ENCODE measurements at places on chromosomes 16 and 17.

DNA sequence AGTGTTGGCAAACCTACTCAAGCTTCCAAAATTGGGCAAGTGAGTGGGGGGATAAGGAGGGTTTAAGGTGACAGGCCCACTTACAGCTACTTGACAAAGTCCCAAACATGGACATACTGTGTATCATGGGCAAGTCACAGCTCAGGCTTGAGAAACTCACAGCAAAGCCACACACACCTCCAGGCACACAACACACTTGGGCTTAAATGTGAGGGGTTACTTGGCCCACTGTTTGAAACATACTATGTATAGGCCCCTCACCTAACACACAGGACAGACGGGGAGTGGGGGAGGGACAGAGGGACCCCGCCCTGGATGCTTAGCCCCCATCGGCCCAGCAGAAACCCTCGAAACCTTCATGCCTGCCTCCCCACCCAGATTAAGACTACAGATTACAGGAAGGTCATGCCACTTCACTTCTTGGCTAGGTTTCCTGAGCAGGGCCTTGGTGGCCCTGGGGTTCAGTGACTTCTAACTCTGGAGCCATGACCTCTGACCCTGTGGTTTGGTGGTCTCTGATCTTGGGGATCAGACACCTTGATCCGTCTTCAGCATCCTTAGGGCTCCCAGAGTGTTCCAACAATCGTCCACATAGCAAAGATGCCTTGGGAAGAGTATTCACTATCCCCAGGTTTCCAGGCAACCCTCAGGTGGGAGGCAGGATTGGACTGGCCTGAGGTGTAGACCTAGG lies 2.3 kb upstream of the SAMD14 start:
- DNase-seq, result no peak

- DNase-seq, result no peak
Measured at GRCh38 chr16:46713634-46714033, 24.2 kb downstream of the ORC6 start.

DNA sequence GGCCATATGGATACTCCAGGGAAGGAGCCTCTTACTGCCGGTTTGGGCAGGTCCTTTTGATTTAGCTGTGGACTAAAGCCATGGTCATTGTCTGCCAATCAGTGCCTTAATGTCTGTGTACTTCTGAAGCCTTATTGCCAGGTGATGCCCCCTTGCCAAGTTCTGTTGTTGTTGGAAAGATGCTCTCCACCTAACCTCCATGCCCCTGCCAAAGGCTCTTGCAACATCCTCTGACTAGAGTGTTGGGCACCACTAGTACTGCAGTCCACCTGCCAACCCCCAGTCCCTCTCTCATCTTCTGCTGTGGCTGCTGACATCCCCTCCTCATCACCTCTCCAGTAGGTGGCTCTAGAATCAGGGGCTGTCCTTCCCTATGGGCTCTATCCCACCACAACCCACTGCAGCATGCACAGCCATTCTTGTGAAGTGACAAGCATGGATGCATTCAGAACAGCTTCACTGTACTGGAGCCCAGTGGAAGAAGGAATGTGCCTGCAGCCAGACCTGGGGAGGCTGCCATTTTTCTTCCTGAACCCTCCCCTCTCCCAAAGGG lies 375.3 kb upstream of the CDH5 start:
- no peak for DNase-seq

DNA sequence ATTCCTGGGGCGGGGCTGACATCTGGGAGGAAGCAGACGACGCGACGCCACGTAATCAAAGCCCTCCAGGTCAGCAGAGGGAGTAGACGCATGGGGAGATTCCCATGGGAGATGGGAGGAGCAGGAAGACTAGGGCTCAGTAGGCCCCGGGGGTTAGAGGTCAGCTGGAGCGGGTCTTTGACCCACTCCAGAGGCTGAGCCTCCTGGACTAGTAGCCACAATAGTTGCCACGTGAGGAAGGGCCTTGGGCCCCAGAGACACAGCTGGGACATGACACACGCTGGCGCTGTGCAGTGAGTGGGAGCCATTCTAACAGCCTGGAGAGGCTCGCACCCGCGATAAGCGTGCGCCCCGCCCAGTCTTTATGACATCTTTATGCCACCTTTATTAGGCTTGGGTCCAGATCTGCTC lies 95.7 kb upstream of the AMZ2 start:
- DNase-seq, result no peak

DNA sequence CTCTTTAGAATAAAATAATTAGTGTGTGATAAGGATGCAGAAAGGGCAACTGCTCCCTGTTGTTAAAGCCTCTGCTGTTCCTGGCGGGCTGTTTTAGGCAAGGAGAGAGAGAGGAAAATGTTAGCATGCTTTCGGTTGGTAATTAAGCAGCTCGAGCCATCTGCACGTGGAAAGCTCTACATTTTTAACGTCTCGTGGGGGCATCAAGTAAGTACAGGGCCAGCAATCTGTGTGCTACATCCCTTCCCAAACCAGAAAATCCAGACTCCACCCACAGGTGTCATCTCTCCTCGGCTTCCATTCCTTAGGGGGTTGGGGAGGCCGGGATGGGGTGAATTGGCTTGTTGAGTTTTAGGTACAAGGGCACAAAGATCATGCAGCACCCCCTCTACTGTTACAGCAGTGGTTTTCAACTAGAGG lies 62.4 kb upstream of the MARCHF10 start:
- DNase-seq, result no peak

DNA sequence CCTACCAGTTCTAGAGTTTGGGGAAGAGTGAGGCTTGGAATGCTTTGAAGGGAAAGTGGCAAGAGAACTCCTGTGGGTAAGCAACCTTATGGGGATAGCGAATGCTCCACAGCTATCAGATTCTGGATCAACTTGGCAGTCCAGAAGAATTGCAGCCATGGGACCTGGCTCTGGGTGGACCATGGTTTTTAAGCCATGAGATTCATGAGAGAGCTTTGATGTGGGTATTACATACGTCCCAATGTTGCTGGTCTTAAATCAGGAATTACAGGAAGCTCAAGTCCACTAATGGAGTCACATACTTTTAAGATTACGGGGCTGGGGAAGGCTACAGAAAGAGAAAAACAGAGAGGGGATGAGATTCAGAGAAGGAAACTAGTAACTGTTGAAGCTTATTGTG lies 142.5 kb upstream of the ELAC2 start:
- DNase-seq, result no peak

DNA sequence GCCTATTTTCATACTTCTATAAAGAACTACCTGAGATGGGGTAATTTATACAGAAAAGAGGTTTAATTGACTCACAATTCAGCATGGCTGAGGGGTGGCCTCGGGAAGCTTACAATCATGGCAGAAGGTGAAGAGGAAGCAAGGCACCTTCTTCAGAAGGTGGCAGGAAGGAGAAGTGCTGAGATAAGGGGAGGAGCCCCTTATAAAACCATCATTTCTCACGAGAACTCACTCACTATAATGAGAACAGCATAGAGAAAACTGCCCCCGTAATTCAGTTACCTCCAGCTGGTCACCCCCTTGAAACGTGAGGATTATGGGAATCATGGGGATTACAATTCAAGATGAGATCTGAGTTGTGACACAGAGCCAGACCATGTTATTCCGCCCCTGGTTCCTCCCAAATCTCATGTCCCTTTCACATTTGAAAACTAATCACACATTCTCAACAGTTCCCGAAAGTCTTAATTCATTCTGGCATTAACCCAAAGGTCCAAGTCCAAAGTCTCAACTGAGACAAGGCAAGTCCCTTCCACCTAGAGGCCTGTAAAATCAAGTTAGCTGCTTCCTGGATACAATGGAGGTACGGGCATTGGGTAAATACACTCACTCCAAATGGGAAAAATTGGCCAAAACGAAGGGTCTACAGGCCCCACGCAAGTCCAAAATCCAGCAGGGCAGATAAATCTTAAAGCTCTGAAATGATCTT lies 237.7 kb downstream of the CDH13 start:
- no peak for DNase-seq

DNA sequence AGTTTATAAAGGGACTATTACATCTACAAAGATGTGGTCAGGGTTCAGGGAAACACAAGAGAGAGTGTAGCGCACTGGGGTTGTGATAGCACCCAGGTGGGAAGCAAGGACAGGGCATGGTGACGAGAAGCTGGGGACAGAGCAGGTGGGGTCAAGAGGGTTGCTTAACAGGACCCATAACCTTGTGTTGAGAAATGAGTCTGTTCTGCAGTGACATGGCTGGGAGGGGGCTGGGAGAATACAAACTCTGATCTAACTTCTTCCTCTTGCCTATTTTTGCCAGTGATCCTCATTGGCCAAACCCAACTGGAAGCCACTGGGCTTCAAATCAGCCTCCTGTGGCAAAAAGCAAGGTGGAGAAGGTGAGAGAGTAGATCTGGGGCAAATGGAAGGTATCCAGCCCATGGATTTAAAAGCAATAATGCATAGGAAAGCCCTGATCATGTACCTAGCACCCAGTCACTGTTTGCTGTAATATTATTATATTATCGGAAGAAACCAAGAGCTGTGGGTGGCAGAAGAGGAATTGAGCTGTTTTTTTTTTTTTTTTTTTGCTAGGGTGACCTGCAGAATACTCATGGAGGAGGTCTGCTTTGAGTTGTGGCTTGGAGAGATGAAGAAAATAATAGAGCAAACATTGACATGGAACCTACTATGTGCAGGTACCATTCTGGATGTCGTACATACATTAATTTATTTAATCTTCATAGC lies 76.9 kb upstream of the ZFHX3 start:
- DNase-seq, result no peak

DNA sequence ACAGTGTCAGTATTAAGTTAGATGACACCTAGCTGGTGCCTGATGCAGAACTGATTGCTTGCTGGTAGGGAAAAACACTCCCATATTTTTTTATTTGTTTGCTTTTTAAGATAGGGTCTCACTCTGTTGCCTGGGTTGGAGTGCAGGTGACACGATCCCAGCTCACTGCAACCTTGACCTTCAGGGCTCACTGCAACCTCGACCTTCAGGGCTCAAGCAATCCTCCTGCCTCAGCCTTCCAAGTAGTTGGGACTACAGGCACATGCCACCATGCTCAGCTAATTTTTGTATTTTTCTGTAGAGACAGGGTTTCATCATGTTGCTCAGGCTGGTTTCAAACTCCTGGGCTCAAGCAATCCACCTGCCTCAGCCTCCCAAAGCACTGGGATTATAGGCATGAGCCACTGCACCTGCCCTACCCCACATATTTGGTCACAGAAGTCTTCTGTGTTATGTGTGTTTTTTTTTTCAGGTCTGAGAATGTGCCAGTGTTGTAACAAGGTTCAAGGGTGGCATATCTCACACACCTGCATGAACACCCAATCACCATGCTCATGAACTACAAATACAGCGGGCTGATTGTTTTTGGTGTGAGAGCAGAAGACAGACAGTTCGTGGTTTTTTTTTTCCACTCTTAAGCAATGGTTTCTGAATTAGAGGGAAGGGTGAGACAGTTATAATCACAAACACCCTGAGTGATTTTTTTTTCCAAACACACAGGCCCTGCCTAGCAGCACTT lies 22.8 kb downstream of the SPAG9 start:
- DNase-seq, result no peak

GRCh38 chr17:14831491-14831890 lies 433.6 kb downstream of the PMP22 start:
- DNase-seq, result no peak

GRCh38 chr16:78629173-78629572 lies 529.7 kb downstream of the WWOX start:
- DNase-seq, result no peak

DNA sequence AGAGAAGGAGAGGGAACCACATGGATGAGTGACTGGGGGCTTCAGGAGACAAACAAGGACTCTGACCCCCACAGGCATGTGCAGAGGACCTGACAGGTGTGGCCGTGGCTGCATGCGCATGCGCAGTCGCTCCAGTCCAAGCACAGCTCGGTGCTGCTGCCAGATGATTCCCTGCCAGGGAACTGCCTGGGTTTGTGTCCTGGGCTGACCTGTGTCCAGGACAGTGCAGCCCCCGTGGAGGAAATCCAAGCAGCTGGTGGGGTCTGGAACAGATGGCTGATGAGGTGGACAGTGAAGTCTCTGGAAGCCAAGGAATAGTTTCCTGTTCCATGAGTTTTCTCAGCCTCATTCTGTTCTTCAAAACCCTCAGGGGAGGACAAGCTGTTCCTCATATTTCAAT lies 27.3 kb downstream of the LASP1 start:
- no peak for DNase-seq

DNA sequence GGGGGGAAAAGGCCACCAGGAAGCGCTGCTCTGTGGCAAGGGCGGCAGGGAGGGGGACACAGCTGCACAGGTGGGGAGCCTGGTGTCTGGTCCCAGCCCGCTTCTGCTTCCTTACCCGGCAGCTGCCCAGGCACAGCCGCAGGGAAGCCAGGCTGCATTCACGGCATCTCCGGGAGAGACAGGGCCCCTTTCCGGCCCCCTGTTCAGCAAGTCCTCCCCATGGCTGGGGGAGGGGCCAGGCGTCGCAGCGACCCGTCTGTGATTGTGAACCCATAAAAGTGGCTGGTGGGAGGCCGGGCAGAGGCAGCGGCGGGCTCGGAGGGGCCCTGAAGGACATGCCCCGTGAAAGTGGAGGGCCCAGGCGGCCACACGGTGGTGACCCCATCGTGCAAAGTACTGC lies 28.7 kb downstream of the SOX8 start:
- DNase-seq, result no peak

- no peak for DNase-seq
Measured at GRCh38 chr17:77493238-77493820, 352.6 kb downstream of the SEC14L1 start.

DNA sequence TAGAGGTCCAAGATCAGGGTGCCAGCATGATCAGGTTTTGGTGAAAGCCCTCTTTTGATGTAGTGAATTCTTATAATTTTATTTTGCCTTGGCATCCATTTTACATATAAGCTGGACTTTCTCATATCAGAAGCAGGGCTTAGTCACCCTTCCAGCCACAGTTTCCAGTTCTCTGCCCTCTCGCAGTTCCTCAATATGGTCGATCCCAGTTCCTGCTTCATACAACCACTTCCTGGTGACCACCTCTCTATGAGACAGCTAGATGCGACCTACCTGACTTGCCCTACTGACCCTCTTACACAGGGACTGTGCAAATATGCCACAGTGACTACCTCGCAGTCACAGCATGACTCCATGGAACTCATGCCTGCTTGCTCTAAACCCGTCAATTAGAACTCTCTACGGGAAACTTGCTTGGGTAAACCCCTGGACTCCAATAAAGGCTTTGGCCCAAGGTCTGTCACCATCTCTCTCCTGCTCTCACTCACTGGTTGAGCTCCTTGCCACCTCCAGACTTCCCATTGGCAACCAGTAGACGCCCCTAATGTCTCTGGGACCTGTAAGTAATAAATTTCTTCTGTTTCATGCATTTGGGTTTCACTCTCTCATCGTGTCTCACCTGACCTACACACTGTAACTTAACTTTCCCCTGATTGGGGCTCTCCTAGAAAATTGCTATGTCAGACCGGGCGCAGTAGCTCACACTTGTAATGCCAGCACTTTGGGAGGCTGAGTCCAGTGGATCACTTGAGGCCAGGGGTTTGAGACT lies 21.4 kb downstream of the CD300LG start:
- no peak for DNase-seq

GRCh38 chr16:58451945-58452401 lies 48.0 kb upstream of the NDRG4 start:
- DNase-seq, result no peak
